ENCODE measurements at places on chromosomes 11 and 22.
A peak's percentile ranks its signal among the peaks of the same experiment; 100 is the strongest.

GRCh38 chr11:35615921-35616900, 2.0 kb upstream of the FJX1 start:
- H3K4me3 ChIP-seq, result no peak overlapping the region
- H3K4me1 ChIP-seq, result no peaks in the 10 kb centered on the region
- no peak overlapping the region for H3K27ac ChIP-seq

DNA sequence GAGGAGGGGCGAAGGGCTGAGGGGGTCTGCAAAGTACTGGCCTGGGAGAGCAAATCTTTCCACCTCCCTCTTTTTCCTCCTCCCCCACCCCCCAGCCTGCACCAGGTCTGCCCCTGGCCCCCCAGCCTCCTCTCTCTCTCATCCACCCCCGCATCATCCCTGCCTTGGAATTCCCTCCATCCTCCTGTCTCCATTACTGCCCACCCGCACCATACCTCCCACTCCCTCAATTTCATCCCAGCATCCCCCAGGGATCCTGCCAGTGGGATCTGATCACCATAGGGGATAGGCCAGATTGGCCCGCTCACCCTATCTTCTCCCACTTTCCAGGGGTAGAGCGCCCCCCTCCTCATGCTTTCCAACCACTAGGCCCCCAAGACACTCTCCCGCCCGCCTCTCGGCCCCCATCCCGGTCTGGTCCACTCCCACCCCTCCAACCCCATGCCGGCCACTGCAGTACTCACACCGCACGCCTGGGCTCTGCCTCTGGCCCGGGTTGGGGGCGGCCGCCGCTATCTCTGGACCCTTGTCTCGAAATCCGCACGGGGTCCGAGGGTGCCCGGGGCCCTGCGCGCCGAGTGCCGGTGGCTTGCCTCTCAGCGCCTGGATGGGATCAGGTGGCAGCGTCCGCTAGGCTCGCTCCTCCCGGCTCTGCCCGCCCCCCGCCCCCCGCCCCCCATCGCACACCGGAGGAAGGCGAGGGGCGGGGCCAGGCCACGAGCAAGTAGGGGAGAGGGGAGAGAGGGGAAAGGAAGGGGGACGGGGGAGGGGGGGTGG, at the start of gene GAL3ST3:
TSS of gene GAL3ST3 (minus strand) at position 615 of the 777 bp plus-strand sequence. CDS start 3,746 bp downstream, outside the sequence.
- H3K4me1 ChIP-seq, result no peaks in the 10 kb centered on the region
- H3K4me3 ChIP-seq, result no peak within 1 kb of the TSS
- H3K27ac ChIP-seq, result no peak within 1 kb of the TSS
- peaks cover 26% of the 10 kb centered on the region for H3K27me3 ChIP-seq
- no peak for DNase-seq

DNA sequence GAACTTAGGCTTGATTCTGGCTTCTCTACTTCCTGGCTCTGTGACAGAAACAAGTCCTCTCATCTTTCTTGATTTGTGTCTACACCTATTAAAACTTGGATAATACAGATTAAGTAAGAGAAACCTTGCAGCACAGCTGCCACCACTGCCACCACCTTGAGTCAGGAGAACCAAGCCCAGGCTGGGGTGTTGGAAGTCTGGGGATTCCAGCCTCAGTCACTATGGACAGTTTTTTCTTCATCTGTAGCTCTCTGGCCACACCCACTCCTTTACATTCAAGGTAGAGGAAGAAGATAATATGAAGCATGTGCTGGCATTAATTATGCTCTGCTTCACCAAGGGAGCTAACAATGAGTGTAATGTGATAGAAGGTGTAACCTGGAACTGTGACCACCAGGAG, 75.7 kb downstream of the RELT start:
- no peaks in the 10 kb centered on the region for H3K27me3 ChIP-seq
- H3K36me3 ChIP-seq, result no peaks in the 10 kb centered on the region
- H3K4me1 ChIP-seq, result no peaks in the 10 kb centered on the region
- no peak for DNase-seq
- no peak overlapping the region for H3K4me3 ChIP-seq

DNA sequence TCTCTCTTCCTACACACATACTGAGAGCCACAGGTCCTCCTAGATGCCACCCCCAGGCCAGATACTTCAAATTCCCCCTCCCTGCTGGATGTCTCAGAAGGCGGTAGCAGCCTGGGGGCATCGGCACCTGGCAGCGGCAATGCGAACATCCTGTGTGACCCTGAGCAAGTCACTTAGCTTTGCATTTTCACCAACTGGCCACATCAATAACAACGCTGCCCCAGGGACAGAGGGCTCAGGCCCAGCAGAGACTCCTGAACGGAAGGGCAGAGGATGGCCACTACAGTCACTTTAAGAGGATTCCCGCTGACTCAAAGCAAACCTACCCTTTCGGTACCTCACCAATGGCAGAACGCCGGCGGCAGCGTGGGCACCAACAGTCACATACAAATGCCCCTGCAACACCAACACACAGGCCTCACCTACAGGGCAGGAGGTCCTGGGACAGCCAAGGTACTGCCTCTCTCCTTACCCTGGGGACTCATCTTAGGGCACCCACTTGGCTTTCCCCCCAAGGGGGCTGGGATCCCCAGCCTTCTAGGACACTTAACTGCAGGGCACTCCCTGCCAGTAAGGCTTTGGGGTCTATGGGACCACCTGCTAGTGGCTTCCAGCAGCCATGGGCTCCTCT, 1.6 kb downstream of the LMO1 start:
- peaks cover 24% of the 10 kb centered on the region for H3K27me3 ChIP-seq
- H3K36me3 ChIP-seq, result no peaks in the 10 kb centered on the region
- H3K4me3 ChIP-seq, result peak overlapping the region; percentile 52
- peak; percentile 51 for DNase-seq

DNA sequence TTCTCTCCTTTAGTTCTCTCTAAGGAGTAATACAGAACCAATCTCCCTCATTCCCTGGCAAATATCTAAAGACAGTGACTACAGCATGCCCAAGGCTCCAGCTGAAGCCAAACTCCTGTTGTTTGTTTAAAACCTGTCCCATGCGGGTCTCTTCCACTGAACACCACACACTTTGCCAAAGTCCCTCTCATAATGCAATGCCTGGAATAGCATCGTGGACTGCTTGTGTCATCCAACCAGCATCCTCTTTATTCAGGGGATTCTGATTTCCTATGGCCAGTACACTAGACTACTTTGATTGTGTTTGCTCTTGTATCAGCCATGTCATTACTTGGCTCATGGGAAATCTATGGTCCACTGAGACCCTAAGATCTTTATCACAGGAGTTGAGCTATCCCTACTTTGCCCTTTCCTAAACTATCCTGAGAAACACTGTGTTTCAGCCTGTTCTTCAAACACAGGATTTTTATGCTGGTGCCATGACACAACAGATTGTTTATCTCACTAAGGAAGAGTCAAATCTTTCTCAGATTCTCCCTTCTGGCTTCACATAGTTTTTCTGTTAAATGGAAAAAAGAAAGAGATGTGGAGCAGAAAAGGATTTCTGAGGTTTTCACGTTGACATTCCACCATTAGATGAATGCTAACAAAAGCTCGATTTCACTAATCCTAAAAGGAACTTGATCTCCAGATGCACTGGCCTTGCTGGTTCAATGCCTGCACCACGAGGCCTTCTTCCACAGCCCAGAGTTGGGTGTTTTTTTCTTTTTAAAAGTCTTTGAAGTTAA, 15.9 kb upstream of the IRAG1 start:
- H3K27me3 ChIP-seq, result no peaks in the 10 kb centered on the region
- no peak for DNase-seq
- no peak overlapping the region for H3K4me3 ChIP-seq
- H3K27ac ChIP-seq, result no peak overlapping the region
- no peaks in the 10 kb centered on the region for H3K36me3 ChIP-seq

DNA sequence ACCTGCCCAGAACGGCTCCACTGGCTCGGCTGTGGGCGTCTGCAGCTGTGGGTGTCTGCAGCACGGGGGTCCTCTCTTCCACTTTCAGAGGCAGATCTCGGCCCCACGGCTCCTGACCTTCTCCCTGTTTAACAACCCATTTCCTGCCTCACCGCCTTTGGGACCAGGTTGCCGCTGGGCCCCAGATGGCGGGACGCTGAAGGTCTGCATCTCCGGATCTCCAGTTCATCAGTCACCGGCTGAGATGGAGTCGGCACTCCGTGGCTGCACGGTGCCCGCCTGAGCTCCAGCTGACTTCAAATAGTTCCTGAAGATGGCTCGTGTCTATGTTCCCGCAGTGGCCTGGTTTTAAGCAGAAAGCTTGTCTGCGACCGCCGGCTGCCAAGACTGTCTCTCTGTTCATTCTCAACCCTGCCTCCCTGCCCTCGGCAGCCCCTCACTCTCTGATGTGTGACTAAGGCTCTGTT, 475.9 kb downstream of the BRD1 start:
- H3K27ac ChIP-seq, result no peak overlapping the region
- H3K4me1 ChIP-seq, result no peaks in the 10 kb centered on the region
- peaks cover 80% of the 10 kb centered on the region for H3K27me3 ChIP-seq
- no peaks in the 10 kb centered on the region for H3K36me3 ChIP-seq

GRCh38 chr11:117905524-117905923, 23.7 kb downstream of the TMPRSS13 start:
- peak; percentile 40 for DNase-seq
- no peaks in the 10 kb centered on the region for H3K27me3 ChIP-seq
- H3K27ac ChIP-seq, result no peak overlapping the region

- no peak overlapping the region for H3K27ac ChIP-seq
- peaks cover 17% of the 10 kb centered on the region for H3K27me3 ChIP-seq
- no peaks in the 10 kb centered on the region for H3K36me3 ChIP-seq
Observed at GRCh38 chr22:37121887-37122591, 12.5 kb upstream of the TMPRSS6 start.

DNA sequence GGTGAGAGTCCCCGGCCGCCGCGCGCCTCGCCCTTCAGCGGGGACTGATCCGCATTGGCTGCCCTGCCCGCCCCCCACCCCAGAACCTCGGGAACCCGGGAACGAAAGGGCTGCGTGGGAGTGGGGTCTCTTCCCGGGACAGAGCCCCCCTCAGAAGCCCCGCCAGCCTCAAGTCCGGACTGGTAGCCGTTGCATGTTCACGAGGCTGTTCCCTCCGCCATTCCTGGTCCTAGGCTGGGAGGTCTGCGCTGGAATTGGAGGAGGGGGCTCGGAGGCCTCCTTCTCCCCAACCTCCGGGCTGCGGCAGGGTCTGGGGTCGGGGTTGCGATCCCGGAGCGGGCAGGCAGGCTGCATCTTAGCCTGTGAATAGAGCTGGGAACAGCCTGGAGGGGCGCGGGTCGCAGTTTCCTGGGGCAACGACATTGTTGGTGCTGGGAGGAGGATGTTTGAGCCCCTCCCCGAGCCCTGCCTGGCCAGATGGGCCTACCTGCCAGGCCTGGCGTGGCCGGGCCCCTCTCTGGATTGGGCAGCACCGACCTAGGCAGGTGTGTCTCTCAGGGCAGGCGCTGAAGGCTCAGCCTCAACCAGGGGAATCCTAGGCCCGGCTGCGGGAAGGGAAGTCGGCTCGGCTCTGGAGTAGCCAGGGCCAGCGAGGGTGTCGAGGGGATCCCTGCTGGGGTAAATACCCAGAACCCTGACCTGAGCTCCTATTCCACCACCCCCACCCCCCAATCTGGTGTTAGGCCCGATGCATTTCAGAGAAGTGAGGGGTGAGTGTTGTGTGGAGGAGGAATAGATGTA, 670 bp downstream of the MAPK8IP1 start:
- peaks cover 7% of the 10 kb centered on the region for H3K36me3 ChIP-seq
- peaks cover 3% of the 10 kb centered on the region for H3K27me3 ChIP-seq
- H3K4me3 ChIP-seq, result peak overlapping the region; percentile 59
- H3K4me1 ChIP-seq, result peaks cover 16% of the 10 kb centered on the region
- no peak overlapping the region for H3K27ac ChIP-seq

GRCh38 chr11:4105916-4106315, 11.3 kb downstream of the RRM1 start:
- H3K4me3 ChIP-seq, result no peak overlapping the region
- no peaks in the 10 kb centered on the region for H3K27me3 ChIP-seq
- no peaks in the 10 kb centered on the region for H3K36me3 ChIP-seq
- DNase-seq, result no peak
- H3K4me1 ChIP-seq, result no peaks in the 10 kb centered on the region
- no peak overlapping the region for H3K27ac ChIP-seq

DNA sequence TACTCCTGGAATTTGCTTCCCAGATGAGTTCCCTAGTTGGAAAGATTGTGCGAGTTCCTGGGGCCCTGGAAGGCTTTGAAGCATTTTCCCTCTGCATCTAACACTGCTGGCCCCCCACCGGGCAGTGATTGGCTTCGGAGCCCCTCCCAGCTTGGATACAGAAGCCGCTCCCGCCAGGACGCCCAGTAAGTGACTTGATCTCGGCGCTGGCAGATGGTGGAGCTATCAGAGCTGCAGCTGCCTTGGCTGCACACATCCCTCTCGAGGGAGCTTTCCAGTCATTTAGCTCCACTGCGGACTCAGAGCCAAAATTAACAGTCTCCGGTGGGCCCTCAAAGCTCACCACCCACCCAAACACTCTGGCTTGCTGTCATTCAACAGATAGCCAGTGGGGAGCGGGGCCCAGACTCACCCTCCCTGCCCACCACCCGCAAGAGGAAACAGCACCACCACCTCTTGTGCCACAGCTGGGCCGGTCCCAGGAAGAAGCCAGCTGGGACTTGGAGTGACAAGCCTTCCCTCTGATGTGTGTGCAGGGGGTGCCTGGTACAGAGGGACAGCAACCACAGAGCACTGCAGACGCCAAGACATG, 162.3 kb downstream of the TRIM29 start:
- H3K36me3 ChIP-seq, result no peaks in the 10 kb centered on the region
- no peak overlapping the region for H3K27ac ChIP-seq
- H3K4me1 ChIP-seq, result no peaks in the 10 kb centered on the region
- peaks cover 37% of the 10 kb centered on the region for H3K27me3 ChIP-seq

- peak; percentile 76 for DNase-seq
- peaks cover 6% of the 10 kb centered on the region for H3K4me1 ChIP-seq
- H3K27ac ChIP-seq, result peak overlapping the region; percentile 40
- no peaks in the 10 kb centered on the region for H3K36me3 ChIP-seq
Observed at GRCh38 chr11:63478896-63479295, 12.1 kb downstream of the PLAAT5 start.

DNA sequence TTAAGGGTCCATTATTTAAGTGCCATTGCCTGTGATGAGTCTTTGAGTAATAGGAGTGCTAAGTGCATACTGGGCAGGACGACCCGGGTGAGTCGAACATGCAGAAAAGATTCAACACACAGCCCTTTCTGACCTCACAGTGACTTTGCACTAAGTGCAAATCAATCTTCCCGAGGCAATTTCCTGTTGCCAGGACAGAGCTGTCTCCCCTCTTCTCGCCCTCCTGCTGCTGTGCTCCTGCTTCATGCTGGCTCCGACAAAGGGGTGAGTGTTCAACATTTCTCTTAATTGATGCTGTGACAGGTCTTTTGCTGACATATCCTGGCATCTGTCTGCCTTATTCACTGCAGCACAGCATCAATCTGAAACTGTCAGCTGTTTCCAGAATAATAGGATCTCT, 42.0 kb downstream of the MCHR1 start:
- H3K4me1 ChIP-seq, result peaks cover 16% of the 10 kb centered on the region
- no peak overlapping the region for H3K4me3 ChIP-seq
- peak overlapping the region; percentile 13 for H3K27ac ChIP-seq
- DNase-seq, result no peak
- H3K27me3 ChIP-seq, result no peaks in the 10 kb centered on the region

- H3K27ac ChIP-seq, result no peak overlapping the region
- no peak for DNase-seq
- H3K27me3 ChIP-seq, result no peaks in the 10 kb centered on the region
- no peaks in the 10 kb centered on the region for H3K4me1 ChIP-seq
- H3K4me3 ChIP-seq, result no peak overlapping the region
Observed at GRCh38 chr11:89487016-89487415, 4.2 kb downstream of the NOX4 start.
